SJSA1 (cell line): ENCODE measurements at places on chromosomes 11 and 22.

DNA sequence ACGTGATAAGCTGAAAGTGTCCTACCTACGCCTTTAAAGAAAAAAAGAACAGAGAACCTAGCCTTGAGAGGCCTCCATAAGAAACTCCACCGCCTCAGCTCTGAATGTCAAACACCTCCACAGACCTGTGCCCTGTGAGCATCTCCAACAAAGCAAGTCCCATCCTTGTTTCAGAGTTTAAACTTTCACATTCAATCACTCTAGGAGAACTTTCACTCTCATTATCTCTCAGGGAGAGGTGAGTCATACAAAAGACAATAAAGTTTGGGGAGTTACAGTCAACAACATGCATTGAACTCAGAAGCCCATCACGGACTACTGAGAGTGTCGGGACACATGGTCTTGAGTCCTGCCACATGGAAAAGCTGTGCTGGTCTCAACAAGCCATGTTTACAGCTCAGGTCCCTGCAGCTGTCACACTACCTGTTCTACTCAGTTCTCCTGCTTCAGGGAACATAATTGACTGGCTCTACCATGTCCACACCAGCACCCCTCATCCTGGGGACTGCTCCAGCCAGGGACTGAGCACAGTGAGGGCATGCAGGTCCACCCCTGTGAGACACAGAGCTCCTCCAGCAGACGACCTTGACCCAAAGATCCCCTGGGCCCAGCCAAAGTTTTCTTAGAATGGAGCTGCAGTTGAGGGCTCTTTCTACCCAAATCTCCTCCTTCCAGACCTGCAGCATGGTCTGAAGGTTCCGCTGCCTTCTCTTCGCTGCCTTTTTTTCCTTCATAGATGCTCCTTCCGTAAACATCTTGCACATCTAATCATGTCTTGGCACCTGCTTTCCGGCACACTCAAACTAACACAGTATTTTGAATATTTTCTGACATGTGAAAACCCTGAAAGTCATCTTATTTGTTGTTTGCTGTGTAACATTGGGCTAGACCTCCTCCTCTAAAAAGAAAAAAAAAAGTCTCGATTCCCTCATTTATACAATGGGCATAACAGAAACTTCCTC is 114.9 kb downstream of the ETS1 start:
- DNase-seq, result no peak

GRCh38 chr11:126104420-126104819 is 41.8 kb upstream of the CDON start:
- no peak for DNase-seq

DNA sequence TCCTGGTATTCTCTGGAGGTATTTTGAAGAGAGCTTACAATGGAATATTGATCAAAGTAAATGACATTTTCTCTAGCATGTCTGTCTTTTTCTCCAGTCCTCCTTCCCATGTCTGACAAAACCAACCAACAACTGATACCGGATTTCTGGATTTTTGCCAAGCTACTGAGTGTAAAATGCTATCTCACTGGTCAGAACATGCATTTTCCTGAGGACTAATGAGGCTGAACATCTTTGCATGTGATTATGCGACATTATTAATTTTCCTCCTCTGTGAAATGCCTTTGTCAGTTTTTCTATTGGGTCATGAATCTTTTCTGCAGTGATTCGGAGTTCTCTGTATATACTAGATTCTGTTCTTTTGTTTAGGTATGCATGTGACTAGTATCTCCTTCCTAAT is 51.4 kb downstream of the CDON start:
- DNase-seq, result no peak

DNA sequence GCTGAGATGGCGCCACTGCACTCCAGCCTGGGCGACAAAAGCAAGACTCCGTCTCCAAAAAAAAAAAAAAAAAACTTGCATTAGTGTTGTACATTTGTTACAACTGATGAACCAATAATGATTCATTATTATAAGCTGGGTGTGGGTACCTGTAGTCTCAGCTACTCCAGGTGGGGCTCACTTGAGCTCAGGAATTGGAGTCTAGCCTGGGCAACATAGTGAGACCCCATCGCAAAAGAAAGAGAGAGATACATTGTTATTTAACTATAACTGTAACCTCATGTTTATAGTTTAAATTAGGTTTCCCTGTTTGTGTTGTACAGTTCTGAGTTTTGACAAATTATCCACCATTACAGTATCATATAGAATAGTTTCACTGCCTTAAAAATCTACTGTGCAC is 38.6 kb downstream of the KDM2A start:
- no peak for DNase-seq
